ENCODE measurements at places on chromosomes 3 and 15.

GRCh38 chr15:69719527-69720240 lies 267.1 kb downstream of the RPLP1 start:
- peak; percentile 48 for DNase-seq

- DNase-seq: no peak
Observed at GRCh38 chr3:29486096-29486495, 205.2 kb downstream of the RBMS3 start.

DNA sequence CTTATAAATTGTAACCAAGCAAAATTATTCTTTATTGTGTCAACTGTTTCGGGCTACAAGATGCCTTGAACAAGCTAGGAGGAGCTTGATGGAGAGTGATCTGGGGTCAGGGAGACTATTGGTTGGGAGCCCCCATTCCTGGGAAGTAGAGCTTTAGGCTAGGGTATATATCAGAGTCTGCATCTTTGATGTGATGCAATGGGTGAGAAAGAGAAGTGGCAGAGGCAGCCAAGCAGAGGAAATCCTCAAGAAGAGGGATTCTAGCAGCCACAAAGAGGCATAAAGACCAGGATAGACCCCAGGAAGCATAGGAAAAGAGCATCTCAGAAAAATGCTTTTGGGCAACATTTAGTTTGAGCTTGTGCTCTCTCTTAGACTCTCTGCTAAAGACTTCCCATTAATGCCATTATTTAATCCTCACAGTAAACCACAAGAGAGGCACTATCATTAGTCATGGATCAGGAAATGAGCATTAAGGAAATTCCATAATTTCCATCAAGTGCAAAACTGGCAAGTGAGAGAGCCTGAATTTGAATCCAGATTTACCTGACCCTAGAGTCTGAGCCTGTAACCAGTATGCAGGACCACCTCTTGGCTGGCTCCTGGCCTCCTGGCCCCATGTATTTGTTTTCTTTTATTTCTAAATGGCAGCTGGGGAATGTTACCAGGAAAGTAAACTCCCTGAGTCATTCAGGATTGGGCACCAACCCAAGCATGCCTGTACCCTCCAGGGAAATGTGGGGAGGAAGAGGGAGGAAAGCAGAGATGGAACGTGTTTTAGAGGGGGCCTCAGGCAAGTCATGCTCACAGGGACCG lies 118.7 kb downstream of the RPL22L1 start:
- DNase-seq: no peak

GRCh38 chr3:133937756-133938601 lies 42.3 kb upstream of the RAB6B start:
- DNase-seq: no peak

GRCh38 chr3:160400702-160401150 lies 1.3 kb downstream of the SMC4 start:
- peak; percentile 6 for DNase-seq

- DNase-seq: no peak
Observed at GRCh38 chr3:120853416-120853815, 54.6 kb upstream of the STXBP5L start.

DNA sequence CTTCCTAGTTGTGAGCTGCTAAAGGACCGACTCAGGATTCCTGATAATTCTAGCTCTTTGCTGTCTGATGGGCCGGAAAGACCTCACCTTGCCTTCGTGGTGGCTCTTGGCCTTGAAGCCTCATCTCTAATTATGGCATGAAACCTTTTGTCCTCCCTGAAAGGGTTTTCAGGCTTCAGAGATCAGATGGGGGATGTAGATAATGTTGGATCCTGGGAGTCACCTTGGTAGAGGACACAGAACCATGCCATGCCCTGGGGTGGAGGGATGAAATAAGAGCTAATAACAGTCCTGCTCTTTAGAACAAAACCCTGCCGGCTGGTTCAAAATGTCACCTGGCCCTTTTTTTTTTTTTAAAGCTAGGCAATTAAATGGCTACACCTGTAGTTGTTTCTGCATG lies 50.8 kb upstream of the SYN2 start:
- no peak for DNase-seq

Measured in activated CD4-positive, alpha-beta T cell treated with anti-CD3 and anti-CD28 coated beads for 4 hours (primary cell).